ENCODE measurements at places on chromosomes 5 and 9.
A peak's percentile ranks its signal among the peaks of the same experiment; 100 is the strongest.

DNA sequence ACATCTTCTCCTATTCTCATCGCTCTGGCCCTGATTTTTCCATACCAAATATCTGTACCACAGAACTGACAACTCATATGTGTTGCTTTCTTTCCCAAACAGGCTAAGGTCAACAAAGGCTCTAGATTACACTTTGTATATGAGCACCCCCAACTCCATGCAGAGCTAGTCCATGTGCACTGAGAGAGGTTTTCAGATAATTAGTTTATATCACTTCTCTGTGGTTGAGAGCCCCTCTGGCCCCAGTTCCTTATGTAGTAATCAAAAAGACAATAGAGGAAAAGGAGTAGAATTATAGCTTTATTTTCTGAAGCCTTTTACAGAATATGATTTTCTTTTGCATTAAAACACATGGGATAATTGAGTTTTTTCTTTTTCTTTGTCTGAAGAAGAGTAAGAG is 120.0 kb downstream of the TRIO start:
- no peak for DNase-seq

- no peak for DNase-seq
These were observed 213.7 kb downstream of the TLR4 start for GRCh38 chr9:117917873-117918272.

DNA sequence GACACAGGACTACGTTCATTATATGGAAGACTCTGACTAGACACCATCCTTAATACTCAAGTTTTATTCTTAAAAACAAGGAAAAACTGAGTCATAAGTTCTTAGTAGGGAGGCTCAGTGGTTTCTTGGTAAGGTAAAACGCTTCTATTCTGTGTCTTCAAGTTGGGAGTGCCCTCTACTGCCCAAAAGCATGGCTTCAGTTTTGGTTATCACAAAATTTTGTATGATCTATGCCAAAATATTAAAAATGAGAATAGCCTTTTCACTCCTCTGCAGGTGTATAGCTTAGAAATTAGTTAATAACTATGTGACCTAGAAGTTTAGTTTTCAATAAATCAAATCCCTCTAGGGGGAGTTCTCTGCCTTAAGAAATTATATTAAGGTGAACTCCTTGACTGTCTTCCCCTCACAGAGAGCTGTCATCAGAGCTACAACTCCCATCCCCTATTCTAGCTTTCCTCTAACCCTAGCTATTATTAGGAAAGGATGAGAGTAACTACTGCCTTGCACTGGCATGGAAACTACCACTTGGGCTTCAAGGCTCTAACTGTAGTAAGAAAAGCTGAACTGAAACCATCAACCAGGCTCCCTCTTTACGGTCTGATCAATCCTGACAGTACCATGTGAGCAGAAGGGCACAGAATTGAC is 189.7 kb downstream of the GNAQ start:
- DNase-seq = peak; percentile 14

GRCh38 chr9:137445275-137445807 is 4.2 kb upstream of the ENTPD8 start:
- DNase-seq = peak; percentile 56

GRCh38 chr5:153447534-153447933 is 42.9 kb upstream of the GRIA1 start:
- no peak for DNase-seq

Measured in COR-L47 (cell line).